ENCODE measurements at places on chromosomes 12 and 14.

DNA sequence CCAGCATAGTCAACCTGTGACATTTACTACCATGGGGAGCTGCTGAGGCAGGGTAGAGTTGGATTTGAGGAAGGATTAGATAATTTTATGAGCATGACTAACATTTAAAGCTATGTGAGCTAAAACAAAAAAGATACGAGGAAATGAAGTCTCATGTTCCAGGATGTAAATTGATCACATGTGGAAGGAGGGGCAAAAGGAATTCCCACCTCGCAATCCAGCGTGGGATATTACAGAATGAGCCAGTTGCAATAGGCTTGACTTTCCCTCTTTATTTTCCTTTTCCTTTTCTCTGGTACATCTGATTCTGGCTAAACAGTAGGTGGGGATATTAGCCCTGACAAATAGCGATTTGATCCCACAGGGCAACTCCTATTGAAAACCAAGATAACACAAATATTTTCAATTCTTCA lies 214.9 kb upstream of the HMGA2 start:
- no peak for DNase-seq

DNA sequence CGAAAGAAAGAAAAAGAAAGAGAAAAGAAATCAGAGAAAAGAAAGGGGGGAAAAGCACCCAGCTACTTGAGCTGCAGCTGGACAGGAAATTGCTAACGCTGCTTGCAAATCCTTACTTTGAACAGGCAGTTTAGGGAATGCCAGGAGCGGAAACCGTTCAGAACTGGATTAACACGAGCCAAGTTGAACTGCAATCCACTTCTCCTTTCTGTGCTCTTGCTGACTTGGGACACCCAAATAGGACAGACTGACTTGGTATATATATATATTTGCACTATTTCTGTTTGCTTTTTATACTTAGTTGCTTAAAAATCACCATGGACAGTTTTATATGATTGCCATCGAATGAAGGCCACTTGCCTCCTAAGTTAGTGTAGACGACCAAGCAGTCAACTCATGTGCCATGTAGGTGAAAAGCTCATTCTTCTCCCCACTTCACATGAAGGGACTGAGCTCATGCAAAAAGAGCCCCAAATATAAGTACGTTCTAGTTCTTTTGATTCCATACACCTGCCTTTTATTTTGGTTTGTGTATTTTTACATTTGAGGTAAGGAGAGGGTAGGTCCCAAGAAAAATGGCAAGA lies 5.5 kb downstream of the DUSP6 start:
- DNase-seq = no peak

GRCh38 chr12:102540815-102541385 lies 60.5 kb upstream of the IGF1 start:
- no peak for DNase-seq

- no peak for DNase-seq
These were observed 22.6 kb upstream of the DRAM1 start for GRCh38 chr12:101854747-101855146.

- no peak for DNase-seq
These were observed 29.1 kb downstream of the CHST11 start for GRCh38 chr12:104485651-104486362.

DNA sequence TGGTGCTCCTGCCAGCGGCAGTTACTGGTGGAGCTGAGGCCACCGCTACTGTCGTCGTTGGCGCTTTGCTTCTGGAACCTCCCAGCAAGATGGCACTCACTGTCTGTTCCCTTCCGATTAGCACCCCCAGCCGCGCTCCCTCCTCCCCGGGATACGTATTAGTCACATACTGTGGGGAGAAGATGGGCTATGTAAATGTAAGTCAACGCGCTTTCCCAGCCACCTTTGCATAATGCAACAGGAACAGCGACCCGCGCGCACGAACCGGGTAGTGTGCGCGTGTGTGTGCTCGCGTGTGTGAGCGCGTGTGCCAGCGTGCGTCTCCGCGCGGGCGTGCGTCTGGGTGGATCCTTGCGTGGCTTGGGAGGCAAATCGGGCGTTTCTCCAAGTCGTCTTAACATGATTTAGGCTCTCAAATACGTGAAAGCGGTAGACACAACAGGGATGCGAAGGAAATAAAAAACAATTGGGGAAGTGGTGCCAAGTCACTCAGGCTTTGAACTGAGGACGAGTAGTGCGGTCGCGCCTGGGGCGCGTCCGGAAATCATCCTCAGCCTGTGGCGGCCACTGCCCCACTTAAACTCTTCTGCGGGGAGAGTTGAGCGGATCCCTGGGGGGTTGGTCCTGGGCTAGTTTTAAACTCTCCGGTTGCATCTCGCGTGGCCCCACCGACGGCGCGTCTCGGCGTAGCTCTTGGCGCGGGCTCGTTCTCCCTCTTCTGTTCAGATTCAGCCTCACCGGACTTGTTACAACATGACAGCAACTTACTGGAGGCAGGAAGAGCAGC lies 1.8 kb downstream of the FLRT2 start:
- no peak for DNase-seq

GRCh38 chr14:30264161-30264560 lies 294.8 kb upstream of the G2E3 start:
- DNase-seq = no peak

- no peak for DNase-seq
These were observed 535.7 kb upstream of the FBXO33 start for GRCh38 chr14:39967885-39968284.

DNA sequence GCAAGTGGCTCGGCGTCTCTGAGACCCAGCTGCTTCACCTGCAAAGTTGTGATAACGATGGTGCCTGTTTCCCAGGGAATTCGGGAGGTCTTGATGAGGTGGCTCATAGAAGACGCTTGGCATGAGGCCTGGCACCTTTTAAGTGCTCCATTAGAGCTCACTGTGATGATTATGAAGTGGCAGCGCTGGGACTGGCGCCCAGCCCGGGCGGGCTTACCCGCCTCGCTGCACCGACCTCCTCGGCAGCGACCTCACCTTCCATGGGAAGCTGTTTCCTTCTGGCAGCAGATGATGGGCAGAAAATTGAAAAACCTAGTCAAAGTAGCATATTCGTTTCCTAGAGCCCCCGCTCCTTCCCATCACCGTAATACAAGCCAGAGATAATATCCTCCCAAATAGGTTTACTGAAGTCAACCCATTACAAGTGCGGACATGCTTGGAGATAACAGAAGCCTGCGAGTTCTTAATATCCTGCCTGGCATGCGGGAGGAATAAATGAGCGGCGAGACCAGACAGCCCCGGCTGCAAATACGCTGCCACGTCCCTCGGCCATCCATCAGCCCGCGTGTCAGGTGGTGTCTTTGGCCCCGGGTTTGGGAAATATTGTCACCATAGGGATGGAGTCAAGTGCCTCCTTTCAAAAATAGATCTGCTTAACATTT lies 35.2 kb upstream of the DLK1 start:
- DNase-seq = no peak

DNA sequence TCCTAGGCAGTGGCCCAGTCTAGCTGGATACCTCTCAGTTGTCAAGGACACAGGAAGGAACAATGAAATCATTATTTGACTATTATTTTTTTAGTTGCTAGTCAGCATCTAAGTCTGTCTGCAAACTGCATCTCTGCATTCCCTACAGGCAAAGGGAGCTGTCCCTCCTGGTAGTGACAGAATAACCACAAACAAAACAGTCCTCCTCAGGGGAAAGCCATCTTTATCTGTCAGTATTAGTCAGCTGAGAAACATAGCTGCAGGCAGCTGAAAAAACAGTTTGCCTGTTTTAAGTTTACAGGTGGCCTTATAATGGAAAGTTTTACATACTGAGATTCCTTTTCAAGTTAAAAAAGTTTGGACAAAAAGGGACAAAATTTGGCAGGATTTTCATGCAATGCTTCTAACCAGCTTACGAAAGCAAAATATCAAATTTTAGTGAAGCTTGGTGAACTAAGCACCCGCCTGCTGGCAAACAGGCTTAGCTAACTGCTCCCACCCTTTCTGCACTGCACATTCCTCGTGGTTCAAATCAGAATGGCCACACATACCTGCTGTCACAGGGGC lies 29.5 kb downstream of the SLC25A21 start:
- no peak for DNase-seq

GRCh38 chr12:47748899-47749298 lies 9.8 kb downstream of the RAPGEF3 start:
- no peak for DNase-seq

GRCh38 chr14:34965912-34966311 lies 16.9 kb upstream of the SRP54 start:
- DNase-seq = no peak

DNA sequence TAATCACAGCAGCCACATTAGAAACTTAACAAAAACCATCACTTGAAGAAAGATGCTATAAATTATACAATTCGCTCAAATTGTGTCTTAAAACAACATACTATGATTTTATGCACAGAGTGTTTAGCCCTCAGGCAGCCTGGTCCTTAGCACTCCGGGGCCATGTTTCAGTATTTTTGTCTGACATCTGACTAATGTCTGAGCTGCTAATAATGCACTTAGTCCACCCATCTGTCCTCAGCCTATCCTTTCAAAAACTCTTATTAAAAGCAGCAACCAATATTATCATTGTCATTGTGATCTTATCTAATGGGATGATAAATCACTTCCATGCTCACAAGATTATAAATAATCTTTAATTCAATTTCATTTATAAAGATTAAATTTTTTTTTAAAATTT lies 602.7 kb upstream of the FOXG1 start:
- DNase-seq = no peak

GRCh38 chr14:78968265-78968664 lies 798.1 kb downstream of the NRXN3 start:
- DNase-seq = no peak

- DNase-seq = no peak
These were observed 56.7 kb downstream of the MSRB3 start for GRCh38 chr12:65335021-65335714.

DNA sequence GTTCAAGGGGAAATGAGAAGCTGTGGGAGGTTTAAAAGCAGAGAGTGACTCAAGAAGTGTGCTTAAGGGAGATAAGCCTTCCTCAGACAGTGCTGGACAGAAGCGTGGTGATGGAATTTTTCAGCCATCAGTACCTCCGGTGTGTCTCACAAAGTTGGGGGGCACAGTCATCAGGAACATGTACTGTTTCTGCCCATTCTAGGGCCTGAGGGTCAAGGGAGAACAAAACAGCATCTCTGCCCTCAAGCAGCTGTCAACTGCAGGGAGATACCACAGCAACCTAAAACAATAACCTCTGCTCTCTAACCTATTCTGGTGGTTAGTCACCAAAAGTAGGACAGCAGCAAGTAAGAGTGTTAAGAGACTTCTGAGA lies 2.0 kb upstream of the STON2 start:
- no peak for DNase-seq

DNA sequence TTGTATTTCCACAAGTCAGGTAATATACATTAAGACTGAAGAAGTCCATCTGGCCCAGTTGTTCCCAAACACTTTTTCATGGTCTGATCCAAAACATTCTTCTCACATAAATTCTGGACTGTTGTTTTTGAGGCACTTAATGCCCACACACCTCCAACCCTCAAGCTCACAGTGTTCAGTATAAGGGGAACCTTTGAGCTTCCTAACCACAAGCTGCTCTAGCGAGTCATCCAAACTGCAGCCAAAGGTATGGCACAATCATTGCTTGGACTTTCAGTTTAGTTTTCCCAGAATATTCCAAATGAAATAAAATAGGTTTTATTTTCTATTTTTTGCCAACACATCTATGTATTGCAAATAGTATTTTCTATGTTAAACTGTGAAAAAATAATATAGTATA lies 103.0 kb downstream of the PUS7L start:
- DNase-seq = no peak

- DNase-seq = no peak
These were observed 83.8 kb downstream of the SLC25A21 start for GRCh38 chr14:37088356-37089215.

DNA sequence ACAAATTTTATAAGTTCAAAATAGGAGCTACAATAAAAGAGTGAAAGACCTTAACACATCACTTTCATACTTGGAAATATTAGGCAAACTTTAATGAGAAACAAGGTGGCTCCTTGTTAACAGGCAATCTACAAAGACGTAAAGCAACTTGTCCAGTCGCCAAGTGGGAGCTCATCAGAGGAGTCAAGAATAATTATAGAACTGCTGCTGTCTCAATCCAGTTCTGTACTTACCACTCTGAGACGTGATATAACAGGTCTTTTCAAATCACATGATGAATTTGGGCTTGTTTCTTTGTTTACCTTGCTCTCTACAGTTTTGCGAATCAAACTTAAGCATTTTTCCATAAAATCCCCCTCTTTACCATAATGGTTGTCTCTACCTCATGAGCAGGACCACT lies 3.6 kb downstream of the YBX3 start:
- no peak for DNase-seq

DNA sequence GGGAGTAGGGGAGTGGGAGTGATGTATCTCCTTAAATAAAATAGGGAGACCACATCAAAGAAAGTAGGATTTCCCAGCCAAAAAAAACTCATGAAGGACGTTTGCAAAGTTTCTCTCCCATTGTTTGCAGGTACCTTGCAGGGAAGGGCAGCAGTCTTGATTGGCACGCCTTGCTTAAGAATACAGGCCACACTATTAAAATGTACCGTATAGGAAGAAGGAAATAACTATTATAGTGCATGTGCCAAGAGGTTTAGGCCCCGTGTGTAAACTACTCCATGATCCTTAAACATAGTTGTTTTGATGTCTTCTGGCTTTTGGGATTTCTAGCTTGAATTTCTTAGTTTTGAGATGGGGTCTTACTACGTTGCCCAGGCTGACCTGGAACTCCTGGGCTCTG lies 42.5 kb downstream of the PRORP start:
- DNase-seq = no peak

- DNase-seq = no peak
These were observed 11.4 kb downstream of the MGST1 start for GRCh38 chr12:16358878-16359277.

DNA sequence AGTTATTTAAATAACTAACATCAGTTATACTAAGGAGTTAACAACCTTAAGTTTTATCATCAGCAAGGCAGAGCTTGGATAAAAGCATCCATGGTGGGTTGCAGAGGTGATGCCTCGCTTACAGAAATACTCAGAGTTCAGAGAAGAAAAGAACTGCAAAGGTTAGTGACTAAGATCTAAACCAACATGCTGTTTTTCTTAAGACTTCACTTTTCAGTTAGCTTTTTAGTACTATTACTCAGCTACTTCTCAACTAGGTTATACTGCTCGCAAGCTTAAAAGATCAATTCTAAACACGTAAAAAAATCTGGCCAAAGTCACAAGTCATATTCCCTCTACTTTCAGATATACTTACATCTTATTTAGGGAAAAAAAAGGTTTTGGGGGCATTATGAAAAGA lies 2.8 kb downstream of the PPP1CC start:
- DNase-seq = no peak

DNA sequence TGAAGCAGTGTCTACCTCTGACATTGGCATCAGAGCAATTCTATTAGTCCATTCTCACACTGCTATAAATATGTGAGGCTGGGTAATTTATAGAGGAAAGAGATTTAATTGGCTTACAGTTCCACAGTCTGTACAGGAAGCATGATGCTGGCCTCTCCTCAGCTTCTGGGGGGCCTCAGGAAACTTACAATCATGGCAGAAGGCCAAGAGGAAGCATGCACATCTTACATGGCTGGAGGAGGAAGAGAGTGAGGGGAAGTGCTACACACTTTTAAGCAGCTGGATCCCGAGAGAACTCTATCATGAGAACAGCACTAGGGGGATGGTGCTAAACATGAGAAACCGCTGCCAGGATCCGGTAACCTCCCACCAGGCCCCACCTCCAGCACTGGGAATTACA lies 25.7 kb upstream of the SEL1L start:
- DNase-seq = no peak

GRCh38 chr12:121003650-121004049 lies 12.6 kb downstream of the C12orf43 start:
- DNase-seq = no peak

- DNase-seq = no peak
These were observed 208.5 kb downstream of the SLC41A2 start for GRCh38 chr12:104749545-104749944.

GRCh38 chr12:130669205-130669557 lies 46.9 kb downstream of the RIMBP2 start:
- no peak for DNase-seq
